ENCODE measurements at places on chromosomes 12 and 14. TPM values are rescaled to one million over a fixed set of nuclear protein-coding genes. Genes with fewer than 3 reads are reported as not detected.

DNA sequence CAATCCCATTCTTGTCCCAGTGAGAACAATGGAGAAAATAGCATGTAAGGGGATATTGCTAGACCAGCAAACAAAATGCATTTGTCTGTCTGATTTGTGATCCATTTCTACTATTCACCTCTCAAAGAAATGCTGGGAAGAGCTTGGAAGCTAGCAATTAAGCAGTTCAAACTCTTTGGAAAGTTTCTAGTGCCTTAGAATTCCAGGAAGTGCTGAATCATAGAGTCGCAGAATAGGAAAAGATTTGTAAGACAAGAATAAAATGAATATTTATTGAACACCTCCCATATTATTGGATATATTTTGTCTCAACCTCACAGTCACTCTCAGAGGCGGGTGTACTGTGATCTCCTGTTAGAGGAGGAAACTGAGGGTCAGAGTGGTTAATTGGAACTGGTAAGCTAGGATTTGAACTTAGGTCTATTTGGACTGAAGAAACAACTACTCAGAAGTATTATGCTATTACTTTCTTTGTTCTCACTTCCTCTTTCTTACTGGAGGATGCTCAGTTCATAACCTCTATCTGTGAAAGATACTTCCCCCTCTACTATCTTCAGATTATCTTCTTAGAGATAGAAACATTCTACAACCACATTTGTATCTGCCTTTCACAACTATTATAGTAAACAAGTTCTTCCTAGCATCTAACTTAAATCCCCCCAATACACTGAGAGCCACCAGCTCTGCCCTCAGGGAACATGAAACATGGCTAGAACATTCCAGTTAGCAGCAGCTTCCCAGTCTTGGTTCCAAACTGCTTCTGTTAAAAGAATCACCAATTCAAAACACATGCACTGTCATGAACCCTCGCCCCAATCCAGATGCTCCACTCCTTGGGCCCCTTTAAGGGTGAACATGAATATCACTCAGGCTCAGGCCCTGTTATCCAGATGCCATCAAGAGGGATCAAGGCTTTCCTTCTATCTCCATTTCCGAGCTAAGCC lies 64.2 kb downstream of the DRAM1 start:
- no peak for DNase-seq

DNA sequence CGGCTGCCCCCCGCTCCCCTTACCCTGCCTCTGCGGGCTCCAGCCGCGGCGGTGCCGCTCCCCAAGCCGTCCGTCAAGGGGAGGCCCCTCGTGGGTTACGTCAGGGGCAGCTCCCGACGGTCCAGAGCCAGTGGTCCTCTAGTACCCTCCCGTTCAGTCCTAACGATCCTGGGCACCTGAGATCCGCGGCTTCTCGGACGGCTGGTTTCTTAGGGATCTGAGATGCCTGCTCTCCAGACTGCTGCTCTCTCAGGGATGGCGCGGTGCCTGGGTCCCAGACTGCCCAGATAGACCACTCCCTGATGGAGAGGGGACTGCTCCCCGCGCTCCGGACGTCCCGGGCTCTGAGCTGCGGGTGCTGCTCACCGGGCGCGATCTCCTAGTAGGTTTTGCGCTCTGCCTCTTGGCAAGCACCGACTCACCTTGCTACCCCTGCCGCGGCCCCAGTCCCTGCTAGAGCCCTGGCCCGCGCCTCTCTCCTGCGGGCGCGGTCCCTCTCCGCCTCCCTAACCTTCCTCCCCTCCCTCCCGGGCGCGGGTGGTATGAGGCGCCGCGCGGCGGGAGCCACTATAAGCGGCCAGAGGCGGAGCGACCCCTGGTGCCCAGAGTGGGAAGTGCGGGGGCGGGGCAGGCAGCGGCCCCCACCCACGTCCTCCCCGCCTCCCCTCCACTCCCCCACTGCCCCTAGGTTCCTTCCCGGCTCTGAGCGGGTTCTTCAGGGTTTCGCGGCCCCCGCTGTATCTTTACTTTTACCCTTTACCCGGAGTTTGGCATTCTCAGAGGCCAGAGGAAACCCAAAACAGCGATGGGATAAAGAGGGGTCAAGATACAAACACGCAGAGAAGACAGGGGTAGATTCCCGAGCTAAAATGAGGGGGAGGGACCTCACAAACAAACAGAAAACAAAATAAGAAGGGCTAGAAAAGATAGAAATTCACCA lies at the start of gene C1QL4:
TSS of gene C1QL4 (minus strand) at position 544 of the 940 bp plus-strand sequence. CDS start 711 bp downstream, outside the sequence.
- peak; percentile 82 for DNase-seq

DNA sequence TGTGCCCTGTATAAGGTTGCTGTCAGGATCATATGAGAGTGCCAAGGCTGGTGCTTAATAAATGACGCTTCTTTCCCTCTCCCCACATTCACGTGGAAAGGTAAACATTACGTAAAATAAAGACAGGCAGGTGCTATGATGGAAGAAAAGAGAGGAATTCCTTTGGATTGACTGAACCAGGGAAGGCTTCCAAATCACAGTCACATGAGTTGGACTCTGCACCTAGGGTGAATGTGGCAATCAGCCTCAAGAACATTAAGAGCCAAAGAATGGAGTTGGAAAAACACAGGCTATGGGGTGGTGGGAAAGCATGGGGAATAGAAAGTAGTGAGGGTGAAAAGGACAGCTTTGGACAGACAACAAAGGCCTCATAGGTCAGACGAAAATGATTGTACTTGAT lies 473.1 kb downstream of the VRK1 start:
- DNase-seq = no peak

DNA sequence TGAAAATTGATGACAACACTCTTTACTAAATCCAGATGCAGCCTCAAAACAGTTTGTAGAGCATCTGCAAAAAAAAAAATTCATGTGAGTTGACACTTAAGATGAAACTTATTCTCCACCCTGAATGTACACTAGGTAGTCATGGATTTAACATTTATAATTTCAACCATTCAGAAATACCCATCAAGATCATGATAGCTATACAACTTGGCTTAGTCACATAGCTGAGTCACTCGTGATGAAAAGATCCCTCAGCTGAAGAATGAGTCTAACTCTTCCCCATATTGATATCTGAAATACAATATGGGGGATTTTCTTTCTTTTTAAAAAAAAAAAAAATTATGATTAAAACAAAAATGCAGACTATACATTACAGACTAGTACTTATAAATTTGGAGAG lies 104.8 kb upstream of the PLEKHG7 start:
- DNase-seq = no peak

DNA sequence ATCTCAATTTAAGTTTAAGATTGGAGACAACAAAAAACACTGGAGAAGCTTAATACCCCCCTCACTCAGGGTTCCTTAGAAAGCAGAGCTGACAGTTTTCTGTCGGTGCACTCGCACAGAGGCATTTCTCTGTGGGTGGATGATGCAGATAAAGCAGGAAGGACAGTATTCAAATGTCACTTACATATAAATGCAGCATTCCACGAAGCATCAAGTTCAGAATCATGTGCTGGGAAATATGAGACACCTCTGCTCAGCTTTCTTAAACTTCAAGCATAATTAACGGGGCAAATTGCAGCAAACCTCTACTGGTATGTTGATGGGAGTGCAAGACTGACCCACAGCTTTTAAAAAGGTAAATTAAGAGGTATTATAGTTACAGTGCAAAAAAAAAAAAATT lies 68.7 kb downstream of the DICER1 start:
- no peak for DNase-seq

DNA sequence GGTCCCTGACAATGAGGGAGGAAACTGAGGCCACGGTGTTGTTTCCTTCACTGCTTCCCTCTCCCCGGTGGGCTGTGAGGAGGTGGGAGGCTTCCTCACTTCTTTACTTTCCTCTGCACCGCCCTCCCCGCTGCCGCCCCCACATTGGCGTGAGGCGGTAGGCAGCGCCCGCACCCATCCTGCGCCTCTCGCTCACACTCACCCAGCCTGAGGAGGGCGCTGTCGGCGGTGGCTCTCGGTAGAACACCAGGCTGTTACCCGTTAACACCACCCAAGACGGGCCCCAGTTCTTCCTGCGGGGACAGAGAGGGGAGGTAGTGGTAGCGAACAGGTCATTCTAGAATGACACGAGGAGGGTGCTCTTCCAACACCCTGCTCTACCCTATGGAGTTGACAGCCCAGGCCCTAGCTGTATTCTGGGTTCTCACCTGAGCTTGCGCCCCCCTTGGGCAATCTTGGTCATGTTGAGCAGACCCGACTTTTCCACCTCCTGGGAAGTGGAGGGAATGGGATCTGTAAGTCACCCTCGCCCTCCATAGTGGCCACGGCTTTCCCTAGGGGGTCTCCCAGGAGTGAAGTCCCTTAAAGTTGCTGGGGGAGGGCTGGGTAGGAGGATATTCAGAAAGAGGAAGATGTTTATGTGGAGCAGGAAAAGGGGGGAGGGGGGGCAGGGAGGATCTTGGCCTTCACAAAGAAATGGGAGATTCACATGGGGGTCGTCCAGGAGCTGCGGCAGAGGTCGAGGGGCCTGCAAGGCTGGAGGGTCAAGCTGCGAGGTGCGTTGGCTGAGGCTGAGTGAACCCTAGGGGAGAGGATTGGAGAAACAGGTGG lies 3.3 kb downstream of the ARHGAP9 start:
- DNase-seq = no peak

DNA sequence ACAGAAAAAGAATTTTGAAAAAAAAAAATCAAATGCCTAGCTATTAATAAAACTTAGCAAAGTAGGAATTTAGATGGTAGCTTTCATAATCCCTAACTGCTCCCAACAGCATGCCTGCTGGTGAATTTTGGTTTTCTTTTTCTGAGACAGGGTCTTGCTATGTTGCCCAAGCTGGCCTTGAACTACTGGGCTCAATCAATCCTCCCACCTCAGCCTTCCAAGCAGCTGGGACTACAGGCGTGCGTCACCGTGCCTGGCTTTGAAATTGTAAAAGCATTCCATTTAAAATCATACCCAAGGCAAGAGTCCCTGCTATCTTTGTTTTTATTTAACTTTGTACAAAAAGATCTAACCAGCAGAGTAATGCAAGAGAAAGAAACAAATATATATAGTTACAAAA lies 20.7 kb downstream of the FBXO21 start:
- DNase-seq = peak; percentile 91

DNA sequence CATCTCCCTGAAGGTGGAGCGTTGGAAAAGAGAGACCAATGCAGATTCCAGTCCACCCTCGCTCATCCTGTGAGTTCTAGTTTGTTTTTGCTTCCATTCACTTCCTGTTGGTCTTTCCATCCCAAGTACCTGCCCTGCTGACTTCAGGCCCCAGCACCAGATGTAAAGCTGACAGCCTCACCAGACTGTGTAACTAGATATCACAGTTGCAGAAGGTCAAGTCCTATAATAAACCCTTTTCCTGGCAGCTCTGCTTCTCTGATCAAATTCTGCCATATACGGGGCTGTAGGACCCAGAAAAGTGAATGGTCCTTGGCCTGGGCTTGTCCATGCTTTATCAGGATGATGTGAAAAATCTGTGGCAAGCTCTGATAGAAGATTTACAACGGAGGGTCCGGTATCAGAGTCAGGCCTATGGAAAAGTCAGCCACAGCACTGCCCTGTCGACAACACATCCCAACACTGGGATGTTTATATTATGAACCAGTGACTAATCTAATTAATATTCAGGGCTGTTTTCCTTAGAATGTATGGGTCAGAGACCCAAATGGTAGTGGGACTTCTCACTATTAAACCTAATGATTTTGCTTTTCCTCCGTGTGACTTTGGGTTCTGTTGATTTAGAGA lies 42.1 kb downstream of the CCDC175 start:
- no peak for DNase-seq

DNA sequence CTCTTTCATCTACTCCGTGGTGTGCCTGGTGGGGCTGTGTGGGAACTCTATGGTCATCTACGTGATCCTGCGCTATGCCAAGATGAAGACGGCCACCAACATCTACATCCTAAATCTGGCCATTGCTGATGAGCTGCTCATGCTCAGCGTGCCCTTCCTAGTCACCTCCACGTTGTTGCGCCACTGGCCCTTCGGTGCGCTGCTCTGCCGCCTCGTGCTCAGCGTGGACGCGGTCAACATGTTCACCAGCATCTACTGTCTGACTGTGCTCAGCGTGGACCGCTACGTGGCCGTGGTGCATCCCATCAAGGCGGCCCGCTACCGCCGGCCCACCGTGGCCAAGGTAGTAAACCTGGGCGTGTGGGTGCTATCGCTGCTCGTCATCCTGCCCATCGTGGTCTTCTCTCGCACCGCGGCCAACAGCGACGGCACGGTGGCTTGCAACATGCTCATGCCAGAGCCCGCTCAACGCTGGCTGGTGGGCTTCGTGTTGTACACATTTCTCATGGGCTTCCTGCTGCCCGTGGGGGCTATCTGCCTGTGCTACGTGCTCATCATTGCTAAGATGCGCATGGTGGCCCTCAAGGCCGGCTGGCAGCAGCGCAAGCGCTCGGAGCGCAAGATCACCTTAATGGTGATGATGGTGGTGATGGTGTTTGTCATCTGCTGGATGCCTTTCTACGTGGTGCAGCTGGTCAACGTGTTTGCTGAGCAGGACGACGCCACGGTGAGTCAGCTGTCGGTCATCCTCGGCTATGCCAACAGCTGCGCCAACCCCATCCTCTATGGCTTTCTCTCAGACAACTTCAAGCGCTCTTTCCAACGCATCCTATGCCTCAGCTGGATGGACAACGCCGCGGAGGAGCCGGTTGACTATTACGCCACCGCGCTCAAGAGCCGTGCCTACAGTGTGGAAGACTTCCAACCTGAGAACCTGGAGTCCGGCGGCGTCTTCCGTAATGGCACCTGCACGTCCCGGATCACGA lies 2.2 kb downstream of the SSTR1 start:
- DNase-seq = no peak

DNA sequence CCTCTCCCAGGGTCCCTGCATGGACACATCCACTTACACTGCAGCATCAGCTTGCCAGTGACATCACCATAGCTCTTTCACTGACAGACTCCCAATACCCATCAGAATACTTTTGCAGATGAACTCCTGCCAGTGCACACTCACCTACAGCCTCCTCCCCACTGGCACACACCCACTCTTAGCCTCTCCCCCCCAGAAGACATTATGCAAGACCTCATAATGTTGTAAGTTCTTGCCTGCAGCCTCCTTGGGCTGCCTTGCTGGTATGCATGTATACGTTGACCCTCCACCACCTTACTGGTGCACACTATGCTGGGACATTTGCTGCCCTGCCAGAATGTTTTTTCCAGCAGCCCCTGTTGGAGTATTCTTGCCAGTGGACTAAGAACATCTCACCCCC lies 324.2 kb downstream of the AEBP2 start:
- no peak for DNase-seq

DNA sequence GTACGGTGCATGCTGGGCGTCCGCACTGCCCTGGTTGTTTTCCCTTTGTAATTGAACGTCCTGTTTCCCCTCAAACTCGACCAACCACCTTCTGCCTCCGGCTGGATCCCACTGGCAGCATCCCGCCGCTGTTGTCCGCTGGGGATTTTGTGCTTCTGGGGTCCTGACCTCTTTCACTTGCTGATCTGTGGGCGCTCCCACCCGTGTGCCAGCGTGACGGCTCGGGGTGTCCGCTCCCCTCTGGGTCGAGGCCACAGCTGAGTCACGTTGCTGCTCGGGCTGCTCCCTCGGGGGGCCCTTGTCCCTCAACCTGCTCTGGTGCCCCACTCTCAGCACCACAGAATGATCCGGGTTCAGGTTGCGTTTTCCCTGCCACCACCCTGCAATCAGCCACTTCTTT lies 8.0 kb downstream of the PGAM5 start:
- no peak for DNase-seq

KCNH5 gene
- polyA plus RNA-seq = 2.8 TPM

AHNAK2 gene
- polyA plus RNA-seq = 1.8 TPM

Measured in adrenal gland (tissue), 19 donors.